Prostate gland (tissue), 2 donors: ENCODE measurements at places on chromosomes 4 and X.

DNA sequence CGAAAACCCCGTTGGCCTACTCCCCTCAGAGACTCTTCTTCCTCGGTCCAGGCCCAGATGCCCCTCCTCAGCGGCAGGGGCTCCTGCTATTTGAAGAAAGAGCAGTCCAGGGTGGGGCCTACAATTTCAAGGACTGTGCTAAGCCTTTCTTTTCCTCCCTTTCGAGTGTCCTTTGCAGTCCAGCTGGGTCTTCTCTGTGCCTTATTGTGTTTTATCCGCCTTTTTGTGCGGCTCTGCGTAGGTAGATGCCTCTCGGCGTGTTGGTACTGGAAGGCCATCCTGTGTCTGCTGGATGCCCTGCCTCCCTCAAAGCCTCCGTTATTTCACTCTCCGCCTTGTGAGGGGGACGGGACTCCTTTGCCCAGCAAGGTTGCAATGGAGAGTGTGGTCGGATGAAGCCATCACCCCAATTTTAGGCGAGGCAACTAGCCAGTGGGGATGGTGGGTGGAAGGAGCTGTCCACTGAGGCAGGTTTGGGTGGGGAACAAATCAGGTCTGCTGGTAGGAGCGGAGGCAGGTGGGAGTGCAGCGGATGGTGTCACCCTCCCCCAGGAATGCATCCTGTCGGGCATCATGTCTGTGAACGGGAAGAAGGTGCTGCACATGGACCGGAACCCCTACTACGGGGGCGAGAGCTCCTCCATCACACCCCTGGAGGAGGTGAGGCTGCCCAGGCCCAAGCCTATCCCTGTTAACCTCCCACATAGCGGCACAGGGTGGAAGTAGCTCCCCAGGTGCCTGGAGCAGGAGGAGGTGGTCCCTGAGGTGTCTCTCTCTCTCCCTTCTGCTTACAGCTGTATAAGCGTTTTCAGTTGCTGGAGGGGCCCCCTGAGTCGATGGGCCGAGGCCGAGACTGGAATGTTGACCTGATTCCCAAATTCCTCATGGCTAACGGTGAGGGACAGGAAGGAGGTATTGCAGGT, 1.3 kb downstream of the GDI1 start:
- DNase-seq: no peak

- DNase-seq: no peak
Observed at GRCh38 chr4:37799941-37800554, 26.4 kb upstream of the PGM2 start.

DNA sequence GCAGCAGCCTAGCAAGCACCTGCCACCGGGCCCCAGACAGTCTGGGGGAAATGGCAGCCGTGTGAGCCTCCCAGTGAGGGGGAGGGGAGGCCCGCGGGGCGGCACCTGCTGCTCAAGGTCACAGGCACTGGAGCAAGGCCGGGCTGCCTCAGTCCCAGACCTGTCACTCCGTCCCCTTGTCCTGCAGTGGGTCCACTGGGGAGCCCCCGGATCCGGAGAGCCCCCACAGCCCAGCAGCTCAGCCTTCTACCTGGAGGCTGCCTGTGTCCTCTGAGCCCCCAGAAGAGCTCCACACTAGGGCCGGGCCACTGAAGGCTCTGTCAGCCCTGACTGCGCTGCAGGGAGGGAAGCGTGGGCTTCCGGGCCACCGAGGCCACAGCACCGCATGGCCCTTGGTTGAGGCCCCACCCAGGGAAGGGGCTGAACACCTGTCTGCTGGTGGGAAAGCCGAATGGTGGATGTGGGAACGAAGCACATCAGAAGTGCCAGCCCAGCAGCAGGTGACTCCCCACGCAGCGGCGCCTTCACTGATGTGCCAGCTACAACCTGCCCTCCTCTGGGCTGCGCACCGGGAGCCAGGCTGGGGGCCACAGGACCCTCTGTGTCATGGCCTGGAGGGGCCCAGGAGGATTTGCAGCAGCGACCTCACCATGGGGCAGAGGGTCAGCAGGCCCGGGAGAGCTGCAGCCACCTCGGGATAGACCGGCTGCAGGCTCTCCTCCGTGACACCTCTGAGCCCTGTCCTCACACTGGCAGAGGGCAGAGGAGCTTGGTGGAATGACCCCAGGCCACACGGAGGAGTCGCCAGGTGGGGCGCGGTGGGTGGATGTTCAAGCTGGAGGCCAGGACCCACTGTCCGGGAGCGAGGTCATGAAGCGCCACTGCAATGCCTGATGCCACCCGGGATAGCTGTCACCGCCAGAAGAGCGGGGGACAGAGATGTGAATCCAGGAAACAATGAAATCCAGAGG, 35.0 kb upstream of the MXD4 start:
- DNase-seq: no peak

- DNase-seq: no peak
Observed at GRCh38 chr4:132227151-132227856, 921.8 kb upstream of the PCDH10 start.

DNA sequence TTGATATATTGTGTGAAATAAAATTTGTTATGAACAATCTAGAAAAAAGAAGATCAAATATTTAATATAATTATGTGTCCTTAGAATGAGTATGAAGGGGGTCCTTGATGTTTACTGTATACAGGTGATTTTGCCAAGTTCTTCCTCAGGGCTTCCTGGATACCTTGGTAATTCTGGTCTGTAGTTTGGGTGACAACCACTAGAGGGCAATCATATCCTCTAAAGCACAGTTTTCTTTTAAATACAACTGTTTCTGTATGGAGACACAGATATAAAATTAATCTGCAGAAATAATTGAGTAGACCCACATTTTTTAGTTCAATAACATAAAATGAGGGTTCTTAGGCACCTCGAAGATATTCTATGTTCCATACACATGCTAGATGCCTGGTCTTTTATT, 157.7 kb downstream of the SPANXN1 start:
- DNase-seq: no peak

- no peak for DNase-seq
Observed at GRCh38 chrX:36640232-36640631, 367.9 kb upstream of the FAM47C start.

DNA sequence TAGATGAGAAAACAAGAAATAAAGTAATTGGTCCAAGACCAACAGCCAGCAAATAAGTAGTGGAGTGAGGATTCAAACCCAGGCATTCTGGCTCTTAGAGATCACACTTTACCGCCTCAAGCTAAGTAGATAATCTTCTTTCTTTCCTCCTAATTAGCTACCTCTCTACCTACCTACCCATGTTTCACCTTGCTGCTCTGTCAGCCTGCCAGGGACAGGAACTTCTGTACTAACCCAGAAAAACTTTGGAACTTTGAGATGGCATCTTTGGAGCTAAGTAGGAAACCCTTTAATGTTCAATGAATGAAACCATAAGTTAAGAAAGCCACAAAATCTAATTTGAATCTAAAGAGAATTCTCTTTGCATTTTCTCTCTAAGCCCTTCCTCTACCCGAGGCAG, 145.2 kb downstream of the CHRNA9 start:
- no peak for DNase-seq

DNA sequence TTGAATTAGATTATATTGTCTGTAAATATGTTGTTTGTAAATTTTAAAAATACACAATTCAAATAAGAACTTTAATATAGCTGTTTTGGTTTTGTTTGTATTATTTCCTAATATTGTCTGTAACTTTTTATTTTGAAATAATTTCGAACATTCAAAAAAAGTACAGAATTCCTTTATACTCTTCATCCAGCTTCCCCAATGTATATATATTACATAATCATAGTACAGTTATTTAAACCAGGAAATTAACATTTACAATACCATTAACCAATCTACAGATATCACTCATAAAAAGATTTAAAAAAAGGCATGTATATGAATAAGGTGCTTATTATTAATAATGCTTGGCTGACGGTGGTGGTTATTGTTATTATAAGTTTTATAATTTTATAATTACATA, 84.1 kb downstream of the LRBA start:
- DNase-seq: no peak

- no peak for DNase-seq
Observed at GRCh38 chr4:67615119-67615518, 56.6 kb downstream of the STAP1 start.

DNA sequence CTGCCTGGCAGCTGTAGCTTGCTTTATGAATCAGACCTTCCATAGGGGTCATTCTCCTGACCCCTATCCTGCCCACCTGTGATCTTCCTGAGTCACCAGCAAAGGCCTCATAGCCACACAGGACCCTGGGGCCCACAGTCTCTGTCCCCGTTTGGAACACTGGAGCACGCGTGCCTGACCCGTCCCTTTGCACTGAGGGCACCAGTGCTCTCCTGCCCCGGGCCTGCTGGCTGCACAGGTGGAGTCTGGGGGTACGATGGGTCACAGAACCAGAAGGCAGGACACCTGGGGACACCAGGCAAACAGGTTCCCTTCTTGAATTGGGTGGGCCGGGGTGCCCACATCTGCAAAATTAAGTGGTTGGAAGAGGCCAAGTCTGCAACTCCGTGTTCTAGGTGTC, 97.2 kb downstream of the CPZ start:
- DNase-seq: no peak
